ENCODE measurements at places on chromosomes 3 and 15.

DNA sequence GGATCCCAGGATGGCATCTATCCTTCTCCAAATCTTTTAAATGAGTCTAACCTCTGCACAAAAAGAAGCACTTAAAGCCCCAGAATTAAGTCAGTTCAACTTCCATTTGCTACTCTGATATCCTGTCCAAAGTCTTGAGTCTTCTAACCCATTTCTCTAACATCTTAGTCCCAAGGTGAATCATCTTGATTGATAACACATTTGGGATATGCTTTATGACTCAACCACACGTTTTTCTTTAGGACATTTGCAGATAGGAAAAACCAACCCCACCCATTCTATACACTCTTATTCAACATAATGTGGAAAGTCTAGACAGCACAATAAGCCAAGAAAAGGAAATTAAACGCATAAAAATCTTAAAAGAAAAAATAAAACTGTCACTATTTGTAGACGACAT, 18.8 kb upstream of the TEX9 start:
- peaks cover 5% of the 10 kb centered on the region for H3K27me3 ChIP-seq
- no peak for DNase-seq
- H3K36me3 ChIP-seq: no peaks in the 10 kb centered on the region
- H3K4me1 ChIP-seq: no peaks in the 10 kb centered on the region
- H3K27ac ChIP-seq: no peak overlapping the region
- no peak overlapping the region for H3K4me3 ChIP-seq

GRCh38 chr3:55473788-55474187, 13.3 kb downstream of the WNT5A start:
- no peak overlapping the region for H3K27ac ChIP-seq
- DNase-seq: no peak
- no peaks in the 10 kb centered on the region for H3K36me3 ChIP-seq
- H3K4me1 ChIP-seq: no peaks in the 10 kb centered on the region
- no peak overlapping the region for H3K4me3 ChIP-seq

DNA sequence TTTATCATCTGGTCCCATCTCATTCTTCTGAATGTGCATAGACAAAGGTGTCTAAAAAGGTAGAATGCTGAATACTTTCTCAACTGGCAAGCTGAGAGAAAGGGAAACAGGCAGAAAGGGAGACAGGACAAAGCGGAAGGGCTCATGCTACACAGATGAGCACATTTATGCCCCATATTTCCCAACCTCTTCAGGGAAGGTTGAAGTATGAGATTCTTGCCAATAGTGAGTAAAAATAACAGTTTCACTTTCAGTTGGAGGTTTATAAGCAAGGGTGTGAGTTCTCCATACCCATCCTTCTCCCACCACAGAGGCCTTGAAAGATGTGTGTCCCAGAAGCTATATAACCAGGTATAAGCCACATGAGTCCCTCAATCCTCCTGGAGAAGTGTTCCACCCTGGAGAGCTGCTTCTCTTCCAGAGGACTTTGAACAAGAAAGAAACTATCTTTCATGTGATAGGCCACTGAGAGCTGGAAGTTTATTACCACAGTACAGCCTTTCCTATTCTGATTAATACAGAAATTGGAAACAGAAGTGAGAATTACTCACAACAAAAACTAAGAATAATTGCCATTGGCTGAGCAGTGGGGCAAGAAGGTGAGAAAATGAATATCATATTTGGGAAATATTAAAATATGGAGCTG, 709.4 kb upstream of the NR2F2 start:
- no peak overlapping the region for H3K27ac ChIP-seq
- H3K4me3 ChIP-seq: peak overlapping the region; percentile 45
- peaks cover 7% of the 10 kb centered on the region for H3K4me1 ChIP-seq
- DNase-seq: no peak

GRCh38 chr3:28124882-28125281, 116.5 kb upstream of the CMC1 start:
- no peaks in the 10 kb centered on the region for H3K36me3 ChIP-seq
- no peaks in the 10 kb centered on the region for H3K27me3 ChIP-seq
- DNase-seq: no peak
- H3K4me1 ChIP-seq: no peaks in the 10 kb centered on the region
- H3K4me3 ChIP-seq: no peak overlapping the region

DNA sequence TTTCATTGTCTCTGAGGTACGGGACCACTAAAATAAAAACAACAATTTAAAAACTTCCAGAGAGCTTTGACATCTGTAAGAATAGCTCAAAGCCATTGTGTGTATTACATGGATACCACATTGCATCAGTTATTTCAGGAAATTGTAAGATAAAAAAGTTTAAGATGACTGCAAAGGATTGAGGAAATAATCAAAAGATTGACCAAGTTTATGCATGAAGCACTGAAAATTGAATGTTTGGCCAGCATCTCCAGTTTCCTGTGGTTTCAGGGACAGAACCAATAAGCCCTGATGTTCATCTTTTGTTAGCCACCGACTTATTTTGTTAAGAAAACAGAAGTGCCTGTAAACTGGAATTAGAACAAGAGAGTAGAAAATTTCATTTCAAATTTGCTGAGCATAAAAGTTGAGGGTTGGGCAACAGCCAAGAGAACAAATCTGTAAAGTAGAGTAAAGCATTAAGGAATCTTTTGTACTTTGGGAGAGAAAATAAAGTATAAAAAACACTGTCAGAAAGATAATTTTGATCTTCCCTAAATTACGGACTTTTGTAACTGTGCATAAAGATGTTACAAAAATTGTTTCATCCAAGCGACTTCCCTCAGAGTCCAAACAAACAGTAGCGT, 211.5 kb upstream of the P2RY1 start:
- no peak overlapping the region for H3K4me3 ChIP-seq
- no peaks in the 10 kb centered on the region for H3K4me1 ChIP-seq
- H3K27me3 ChIP-seq: peaks cover 12% of the 10 kb centered on the region
- H3K36me3 ChIP-seq: no peaks in the 10 kb centered on the region

DNA sequence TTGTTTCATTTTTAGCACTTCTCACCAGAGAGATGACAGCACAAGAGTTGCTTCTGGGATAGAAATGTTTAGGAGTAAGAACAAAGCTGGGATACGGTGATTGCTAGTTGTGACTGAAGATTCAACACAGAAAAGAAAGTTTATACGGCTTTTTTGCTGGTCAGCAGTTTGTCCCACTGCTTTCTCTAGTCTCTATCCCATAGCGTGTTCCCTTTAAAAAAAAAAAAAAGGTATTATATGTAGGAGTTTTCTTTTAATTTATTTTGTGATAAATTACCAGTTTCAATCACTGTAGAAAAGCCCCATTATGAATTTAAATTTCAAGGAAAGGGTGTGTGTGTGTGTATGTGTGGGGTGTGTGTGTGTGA, 48.0 kb downstream of the PGPEP1L start:
- H3K4me3 ChIP-seq: no peak overlapping the region
- H3K27me3 ChIP-seq: no peaks in the 10 kb centered on the region
- H3K27ac ChIP-seq: no peak overlapping the region
- H3K36me3 ChIP-seq: peaks cover 30% of the 10 kb centered on the region

GRCh38 chr15:25062551-25063430, 108.0 kb downstream of the SNRPN start:
- H3K4me1 ChIP-seq: no peaks in the 10 kb centered on the region
- H3K27ac ChIP-seq: no peak overlapping the region
- peaks cover 98% of the 10 kb centered on the region for H3K36me3 ChIP-seq
- H3K27me3 ChIP-seq: no peaks in the 10 kb centered on the region
- H3K4me3 ChIP-seq: no peak overlapping the region

DNA sequence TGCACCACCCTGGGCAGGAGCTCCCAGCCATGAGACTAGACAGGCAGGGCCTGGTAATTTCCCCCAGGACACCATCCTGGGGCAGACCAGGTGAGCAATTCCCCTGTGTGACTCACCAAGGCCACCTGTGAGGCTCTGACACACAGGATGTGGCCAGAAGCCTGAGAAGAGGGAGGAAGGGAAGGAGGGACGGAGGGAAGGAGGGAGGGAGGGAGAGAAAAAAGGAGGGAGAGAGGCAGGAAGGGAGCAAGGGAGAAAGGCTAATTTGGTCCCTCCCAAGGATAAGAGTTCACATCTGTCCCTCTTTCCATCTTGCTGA, 25.9 kb downstream of the WNT7A start:
- no peaks in the 10 kb centered on the region for H3K36me3 ChIP-seq
- no peaks in the 10 kb centered on the region for H3K4me1 ChIP-seq
- no peaks in the 10 kb centered on the region for H3K27me3 ChIP-seq
- no peak for DNase-seq
- H3K27ac ChIP-seq: no peak overlapping the region

DNA sequence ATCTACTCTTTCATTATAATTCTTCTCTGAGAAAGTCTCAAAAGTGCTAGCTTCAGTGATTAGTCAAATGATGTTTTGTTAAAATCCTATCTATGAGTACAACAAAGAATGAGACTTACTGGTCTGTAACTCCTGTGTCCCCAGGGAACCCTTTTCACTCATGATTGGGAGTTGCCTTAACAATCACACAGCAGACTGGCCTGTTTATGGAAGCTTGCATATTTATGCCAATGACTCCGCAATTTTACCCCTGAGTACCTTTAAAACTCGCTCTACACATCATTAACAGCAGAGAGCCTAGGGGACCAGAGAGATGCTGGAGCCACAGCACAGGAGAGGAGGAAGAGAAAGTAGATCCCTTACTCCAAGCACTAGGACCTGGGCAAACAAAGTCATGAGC, 628.1 kb downstream of the IGSF11 start:
- no peak overlapping the region for H3K4me3 ChIP-seq
- no peaks in the 10 kb centered on the region for H3K4me1 ChIP-seq
- no peaks in the 10 kb centered on the region for H3K27me3 ChIP-seq
- DNase-seq: no peak
- no peak overlapping the region for H3K27ac ChIP-seq

DNA sequence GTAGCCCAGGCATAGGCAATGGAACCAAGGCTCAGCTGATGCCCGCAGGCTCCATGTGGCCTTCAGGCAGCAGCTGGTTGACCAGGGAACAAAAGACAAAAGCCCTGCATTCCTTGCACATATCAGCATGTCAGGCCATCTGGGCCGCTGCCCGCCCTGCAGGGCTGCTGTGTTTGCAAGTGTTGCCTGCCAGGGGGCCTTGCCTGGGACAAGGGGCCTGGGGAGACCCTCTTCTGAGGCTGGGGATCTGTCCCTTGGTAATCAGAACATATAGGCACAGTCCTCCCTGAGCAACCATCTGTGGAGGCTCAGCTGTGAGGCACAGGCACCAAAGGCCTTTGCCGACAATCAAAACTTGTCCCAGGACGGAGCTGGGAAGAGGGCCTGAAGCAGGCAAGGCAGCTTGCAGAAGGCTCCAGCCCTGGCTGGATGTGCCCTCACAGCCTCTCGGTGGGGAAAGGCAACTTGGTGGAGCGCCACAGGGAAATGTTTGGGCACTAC, 138.2 kb downstream of the TPRA1 start:
- H3K4me1 ChIP-seq: peaks cover 3% of the 10 kb centered on the region
- no peak overlapping the region for H3K27ac ChIP-seq
- H3K36me3 ChIP-seq: no peaks in the 10 kb centered on the region
- H3K27me3 ChIP-seq: peaks cover 29% of the 10 kb centered on the region
